ENCODE measurements at places on chromosomes 3 and 15.
A peak's percentile ranks its signal among the peaks of the same experiment; 100 is the strongest.

- no peak for DNase-seq
These were observed 29.9 kb downstream of the SPG11 start for GRCh38 chr15:44633603-44634002.

DNA sequence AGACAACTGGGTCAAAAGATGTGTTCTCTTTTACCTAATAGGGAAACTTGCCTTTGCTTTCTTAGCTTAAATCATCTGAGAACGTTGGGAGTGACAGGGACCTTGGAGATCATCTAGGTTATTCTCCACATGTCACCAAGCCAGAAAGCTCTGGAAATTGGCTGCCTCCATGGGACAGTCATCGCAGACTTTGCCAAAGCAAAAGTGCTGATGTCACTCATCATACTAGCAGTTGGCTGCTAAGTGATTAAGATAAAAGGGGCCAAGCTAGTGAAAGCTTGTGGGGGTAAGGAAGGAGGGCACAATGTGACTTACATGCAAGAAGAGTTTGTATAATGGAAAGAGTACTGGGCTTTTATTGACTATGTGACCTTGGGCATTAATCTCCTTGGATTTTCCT, 198.0 kb upstream of the PFN2 start:
- no peak for DNase-seq

GRCh38 chr3:42020684-42021307, 58.9 kb upstream of the ULK4 start:
- no peak for DNase-seq

- no peak for DNase-seq
These were observed 252.7 kb downstream of the SLC9A9 start for GRCh38 chr3:143595456-143596077.

DNA sequence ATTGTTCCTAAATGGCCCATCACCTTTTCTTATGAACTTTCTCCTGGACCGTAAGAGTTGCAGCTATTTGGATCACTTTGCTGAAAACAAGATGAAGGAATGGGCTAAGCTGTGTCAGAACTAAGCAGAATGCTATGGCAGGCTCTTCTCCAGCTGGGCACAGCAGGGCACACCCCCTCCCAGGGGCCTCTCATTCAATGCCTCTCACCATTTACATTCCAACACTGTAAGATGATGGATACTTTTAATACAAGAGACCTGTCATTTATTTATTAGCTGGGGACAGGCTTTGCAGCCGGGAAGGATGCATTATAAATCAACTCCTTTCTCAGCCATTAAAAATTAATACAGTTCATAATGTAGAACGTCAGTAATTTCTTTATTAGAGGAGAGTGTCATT, 240.1 kb downstream of the NTRK3 start:
- DNase-seq, result peak; percentile 32

DNA sequence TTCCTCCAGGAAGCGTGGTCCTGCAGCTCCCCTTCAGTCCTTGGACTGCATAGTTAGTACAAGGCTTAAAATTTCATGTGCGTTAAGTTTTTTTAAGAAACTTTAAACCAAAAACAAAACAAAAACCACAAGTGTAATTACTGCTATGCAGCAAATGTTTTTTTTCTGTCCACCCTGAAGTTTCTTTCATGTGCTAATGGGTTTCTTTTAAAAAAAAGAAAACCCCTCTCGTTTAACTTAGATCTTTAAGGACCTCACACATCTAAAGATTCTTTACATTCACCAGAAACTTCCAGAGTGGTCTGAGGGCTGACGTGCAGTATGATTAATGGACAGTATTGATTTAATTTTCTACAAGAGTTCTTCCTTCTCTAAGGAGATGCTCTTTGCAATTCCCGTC, 72.0 kb upstream of the PYGO1 start:
- no peak for DNase-seq

- DNase-seq, result no peak
These were observed 26.5 kb upstream of the FAM98B start for GRCh38 chr15:38427380-38427779.

GRCh38 chr3:52399593-52399992, 45.3 kb downstream of the SEMA3G start:
- DNase-seq, result no peak

GRCh38 chr3:32249184-32249782, 10.8 kb downstream of the CMTM8 start:
- DNase-seq, result no peak

GRCh38 chr3:101998256-101998926, 149.1 kb downstream of the NFKBIZ start:
- DNase-seq, result no peak

- no peak for DNase-seq
These were observed 120.0 kb downstream of the EEFSEC start for GRCh38 chr3:128273109-128273840.

DNA sequence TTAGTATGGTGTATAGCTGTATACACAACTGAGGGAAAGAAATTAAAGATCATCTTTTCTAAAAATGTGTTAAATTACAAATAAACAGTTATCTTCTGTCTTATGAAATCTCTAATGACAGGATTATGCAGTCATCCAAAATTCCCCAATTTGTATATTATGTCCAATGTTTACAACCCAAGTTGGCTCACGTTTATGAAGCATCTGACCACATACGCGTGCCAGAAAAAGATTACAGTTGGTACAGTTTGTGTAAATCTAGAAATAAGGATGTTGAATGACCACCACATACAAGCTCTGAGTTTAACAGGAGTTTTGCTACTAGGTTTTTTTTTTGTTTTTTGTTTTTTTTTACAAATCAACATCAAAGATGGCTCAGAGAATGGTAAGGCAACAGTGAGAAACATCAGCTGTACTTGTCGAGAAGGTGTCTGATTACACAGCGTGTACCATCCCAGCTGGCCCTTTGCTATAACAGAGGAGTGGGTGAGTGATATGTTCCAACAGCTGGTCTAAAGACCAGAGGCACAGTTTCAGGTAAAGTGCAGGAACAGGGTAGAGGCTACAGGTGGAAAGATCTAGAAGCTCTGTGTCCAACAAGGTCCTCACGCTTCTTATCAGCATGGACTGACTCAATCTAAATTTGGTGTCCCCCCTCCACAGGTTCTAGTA, 47.1 kb downstream of the USF3 start:
- no peak for DNase-seq

DNA sequence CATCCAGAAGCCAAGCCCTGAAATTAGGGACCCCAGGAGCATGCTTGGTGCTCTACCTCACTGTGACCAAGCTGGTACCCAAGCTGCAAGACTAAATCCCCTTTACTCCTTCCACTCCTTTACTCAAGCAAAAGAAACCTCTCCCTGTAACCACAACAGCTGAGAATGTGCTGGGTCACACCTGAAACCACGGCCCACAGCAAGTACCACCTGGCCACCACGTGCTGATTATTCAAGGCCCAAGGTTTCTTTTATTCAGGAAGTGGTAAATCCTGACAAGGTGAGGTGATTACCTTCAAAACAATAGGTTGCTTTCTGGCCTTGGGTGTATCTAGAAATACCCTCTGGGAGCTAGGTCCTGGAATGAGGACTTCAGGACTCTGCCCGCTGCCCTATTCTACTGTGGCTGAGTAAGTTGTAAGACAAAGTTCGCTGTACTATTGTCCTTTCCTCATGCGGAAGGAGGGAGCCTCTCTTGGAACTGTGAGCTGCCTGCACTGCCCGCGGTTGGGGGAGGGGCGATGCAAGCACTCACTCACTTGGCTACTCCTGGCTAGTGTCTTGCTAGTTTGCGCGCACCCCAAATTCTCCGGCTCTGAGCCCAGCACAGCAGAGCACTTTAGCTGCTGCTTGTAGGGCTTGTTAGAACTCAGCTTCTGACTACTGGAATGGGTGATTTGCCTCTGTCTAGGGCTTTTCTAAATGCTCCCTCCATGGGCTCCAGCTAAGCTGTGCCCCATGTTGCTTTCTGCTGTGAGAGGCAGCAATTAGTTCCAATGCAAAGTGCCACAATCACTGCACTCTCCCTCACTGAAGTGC, 487.1 kb upstream of the CNTN3 start:
- peak; percentile 82 for DNase-seq

GRCh38 chr3:143586576-143586975, 261.7 kb downstream of the SLC9A9 start:
- DNase-seq, result peak; percentile 34

DNA sequence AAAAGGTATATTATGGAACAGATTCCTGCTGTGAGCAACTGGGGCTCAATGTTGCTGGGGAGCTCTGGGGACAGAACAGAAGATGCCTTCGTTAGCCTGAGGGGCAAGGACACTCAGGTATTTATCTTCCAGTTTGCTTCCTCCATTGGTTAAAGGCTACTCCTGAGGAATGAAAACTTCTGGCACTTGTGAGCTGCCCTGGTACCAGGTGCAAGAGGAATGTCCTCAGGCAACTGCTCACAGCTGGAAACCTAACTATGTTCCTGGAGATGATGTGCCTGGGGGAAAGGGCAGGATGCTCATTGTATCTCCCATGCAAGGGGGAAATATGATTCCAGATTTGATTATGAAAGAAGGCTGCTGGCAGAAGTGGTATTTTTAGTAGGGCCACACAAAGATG, 54.0 kb upstream of the BBX start:
- DNase-seq, result no peak

Data from eye (tissue), 1 donor.